ENCODE measurements at places on chromosomes 7 and 10.

DNA sequence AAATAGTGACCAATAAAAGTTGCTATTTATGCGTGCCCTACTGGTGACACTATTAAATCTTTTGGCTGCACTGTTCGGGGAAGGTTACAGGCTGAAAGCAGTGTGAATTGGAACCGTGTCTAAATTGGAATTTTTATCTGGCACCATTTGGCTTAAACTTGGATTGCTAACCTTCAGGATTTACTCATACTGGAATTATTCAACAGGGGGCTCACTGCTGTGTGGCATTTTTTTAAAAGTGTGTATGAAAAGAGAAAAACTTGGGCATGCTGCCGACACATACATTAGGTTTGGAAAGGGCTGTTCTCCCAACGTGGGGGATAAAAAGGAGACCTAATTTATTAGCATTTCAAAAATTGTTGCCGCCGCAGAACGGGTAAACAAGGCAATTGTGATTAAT lies 537.9 kb upstream of the MGMT start:
- H3K27me3 ChIP-seq: no peaks in the 10 kb centered on the region
- H3K4me3 ChIP-seq: no peak overlapping the region
- H3K27ac ChIP-seq: no peak overlapping the region
- no peak for DNase-seq
- H3K36me3 ChIP-seq: no peaks in the 10 kb centered on the region
- no peaks in the 10 kb centered on the region for H3K4me1 ChIP-seq

DNA sequence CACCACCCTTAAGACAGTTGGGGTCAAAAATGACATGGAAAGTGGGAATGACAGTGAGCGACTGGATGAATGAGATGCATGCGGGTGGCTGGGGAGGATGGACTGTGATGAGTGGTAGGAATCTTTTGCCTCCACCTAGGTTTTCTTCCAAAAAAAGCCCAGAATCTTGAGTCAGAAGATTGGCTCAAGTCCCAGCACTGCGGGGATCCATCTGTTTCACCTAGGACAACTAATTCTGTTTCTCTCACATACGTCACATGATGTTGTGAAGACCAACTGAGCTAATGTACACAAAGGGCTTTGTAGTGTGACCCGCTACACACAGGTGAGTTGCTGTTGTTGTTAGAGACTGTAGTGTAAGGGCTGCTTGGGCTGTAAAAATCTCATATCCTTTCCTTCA lies 58.5 kb upstream of the SLC35B4 start:
- no peaks in the 10 kb centered on the region for H3K36me3 ChIP-seq
- peaks cover 11% of the 10 kb centered on the region for H3K27me3 ChIP-seq
- no peaks in the 10 kb centered on the region for H3K4me1 ChIP-seq
- H3K4me3 ChIP-seq: no peak overlapping the region
- DNase-seq: no peak
- no peak overlapping the region for H3K27ac ChIP-seq

- no peak overlapping the region for H3K27ac ChIP-seq
- H3K27me3 ChIP-seq: no peaks in the 10 kb centered on the region
- no peak for DNase-seq
Observed at GRCh38 chr7:101634196-101634717, 5.2 kb upstream of the MYL10 start.

DNA sequence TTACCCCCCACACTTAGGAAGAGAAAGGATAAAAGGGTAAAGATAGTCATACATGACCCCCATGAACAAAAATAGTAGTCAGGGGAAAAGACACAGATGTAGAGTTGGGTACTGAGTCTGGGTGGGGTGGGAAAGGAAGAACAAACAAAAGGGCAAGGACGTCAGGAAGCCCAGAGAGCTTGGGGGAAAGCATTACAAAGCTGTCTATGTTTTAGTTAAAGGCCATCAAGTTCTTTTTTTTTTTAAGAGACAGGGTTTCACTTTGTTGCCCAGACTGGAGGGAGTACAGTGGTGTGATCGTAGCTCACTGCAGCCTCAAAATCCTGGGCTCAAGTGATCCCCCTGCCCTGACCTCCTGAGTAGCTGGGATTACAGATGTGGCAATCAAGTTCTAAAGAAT lies 98.4 kb upstream of the PDLIM1 start:
- no peak overlapping the region for H3K4me3 ChIP-seq
- no peak for DNase-seq
- H3K4me1 ChIP-seq: peaks cover 6% of the 10 kb centered on the region
- no peaks in the 10 kb centered on the region for H3K36me3 ChIP-seq
- no peak overlapping the region for H3K27ac ChIP-seq
- H3K27me3 ChIP-seq: peaks cover 4% of the 10 kb centered on the region

DNA sequence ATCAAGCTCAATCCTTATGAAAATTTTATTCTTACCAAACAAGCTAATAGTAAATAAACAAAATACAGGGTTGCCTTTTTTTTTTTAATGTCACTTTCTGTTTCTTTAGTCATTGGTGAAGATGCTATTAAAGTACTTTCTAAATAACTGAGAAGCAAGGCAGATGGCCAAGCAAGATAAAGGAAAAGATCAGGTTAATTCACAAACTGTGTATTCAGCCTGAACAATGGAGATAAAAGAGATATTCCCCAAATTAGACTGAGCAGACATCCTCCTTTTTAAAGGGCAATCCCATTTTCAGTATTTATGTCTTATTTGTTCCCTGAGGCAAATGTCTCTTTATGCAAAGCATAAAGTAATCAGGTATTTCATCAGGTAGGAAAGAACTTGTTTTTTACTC lies 23.1 kb upstream of the XRCC2 start:
- no peaks in the 10 kb centered on the region for H3K4me1 ChIP-seq
- no peaks in the 10 kb centered on the region for H3K27me3 ChIP-seq
- no peak overlapping the region for H3K27ac ChIP-seq
- H3K36me3 ChIP-seq: no peaks in the 10 kb centered on the region
- H3K4me3 ChIP-seq: no peak overlapping the region

GRCh38 chr7:112500619-112501018 lies 19.8 kb downstream of the LSMEM1 start:
- H3K4me3 ChIP-seq: no peak overlapping the region
- H3K4me1 ChIP-seq: no peaks in the 10 kb centered on the region
- H3K27ac ChIP-seq: no peak overlapping the region
- DNase-seq: no peak
- H3K27me3 ChIP-seq: peaks cover 4% of the 10 kb centered on the region

GRCh38 chr10:35413985-35414861 lies 77.9 kb downstream of the CCNY start:
- H3K4me3 ChIP-seq: no peak overlapping the region
- H3K27me3 ChIP-seq: no peaks in the 10 kb centered on the region
- no peaks in the 10 kb centered on the region for H3K36me3 ChIP-seq
- peak overlapping the region; percentile 1 for H3K27ac ChIP-seq
- H3K4me1 ChIP-seq: peaks cover 39% of the 10 kb centered on the region

- H3K27me3 ChIP-seq: peaks cover 19% of the 10 kb centered on the region
- DNase-seq: no peak
- H3K36me3 ChIP-seq: no peaks in the 10 kb centered on the region
- no peak overlapping the region for H3K27ac ChIP-seq
Observed at GRCh38 chr10:4765428-4765827, 60.6 kb upstream of the AKR1E2 start.

Measured in activated CD8-positive, alpha-beta T cell treated with anti-CD3 and anti-CD28 coated beads for 36 hours (primary cell).